Heart left ventricle (tissue), 16 donors: ENCODE measurements at places on chromosomes 6 and 20. TPM values are rescaled to one million over a fixed set of nuclear protein-coding genes. Genes with fewer than 3 reads are reported as not detected.

- peak; percentile 69 for DNase-seq
These were observed 53.7 kb upstream of the STX16 start for GRCh38 chr20:58597249-58597891.

The MANEA gene
- 2.4 TPM for polyA plus RNA-seq

GRCh38 chr20:2421247-2421646 lies 40.5 kb downstream of the TGM6 start:
- DNase-seq = no peak

The DNAH8 gene
- polyA plus RNA-seq = not detected

DNA sequence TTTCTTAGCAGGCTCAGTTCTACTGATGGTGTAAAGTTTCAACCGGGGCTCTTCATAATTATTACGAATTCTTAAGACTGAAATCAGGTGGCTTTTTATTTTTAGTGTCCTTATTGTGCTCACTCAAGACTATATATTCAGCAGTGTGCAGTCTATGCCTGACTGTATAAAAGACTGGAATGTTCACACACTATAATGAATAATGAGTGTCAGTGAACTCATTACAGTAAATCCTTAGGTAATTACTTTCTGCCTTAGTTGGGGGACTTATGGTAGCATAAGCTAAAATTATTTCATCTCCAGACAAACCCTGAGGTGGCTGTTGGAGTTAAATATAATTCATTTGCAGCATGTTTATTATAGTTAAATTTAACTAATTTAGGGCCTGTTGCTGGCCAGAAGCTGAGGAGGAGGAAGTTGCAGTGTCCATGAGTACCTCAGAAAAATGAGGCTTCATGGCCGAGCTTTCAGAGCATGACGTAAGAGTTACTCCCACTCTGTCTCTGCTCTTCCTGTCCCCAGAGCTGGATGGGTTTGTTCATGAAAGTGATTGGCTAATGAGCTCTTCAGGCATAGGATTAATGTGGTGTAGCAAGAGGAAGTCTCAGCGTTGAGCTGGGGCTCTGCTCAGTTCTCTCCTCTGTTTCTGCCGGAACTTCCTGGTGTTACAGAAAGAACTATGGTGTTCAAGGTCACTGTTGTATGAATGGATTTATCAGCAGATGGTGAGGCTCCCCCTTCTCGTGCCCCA lies 335.7 kb downstream of the NRN1 start:
- no peak for DNase-seq

GRCh38 chr20:24718277-24718676 lies 230.8 kb upstream of the CST7 start:
- no peak for DNase-seq

GRCh38 chr6:10404799-10405512 lies 9.9 kb downstream of the TFAP2A start:
- no peak for DNase-seq

The DEFB124 gene
- polyA plus RNA-seq = not detected

DNA sequence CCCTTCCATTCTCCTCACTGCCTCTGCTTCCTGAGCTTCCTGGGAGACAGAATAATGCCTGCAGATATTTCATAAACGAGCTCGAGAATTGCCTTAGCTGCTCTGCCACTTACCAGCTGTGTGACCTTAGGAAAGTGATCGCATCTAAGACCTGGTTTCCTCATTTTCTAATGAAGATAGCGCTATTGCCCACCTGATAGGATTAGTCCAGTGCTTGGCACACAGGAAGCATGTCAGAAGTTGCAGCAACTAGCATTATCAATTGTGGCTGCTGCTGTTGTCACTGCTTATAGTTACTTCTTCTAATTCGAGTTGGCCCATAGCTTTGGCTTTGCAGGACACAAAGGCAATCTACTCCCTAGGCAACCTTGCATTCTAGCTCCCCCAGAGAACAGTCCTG lies 305.5 kb upstream of the SGK1 start:
- DNase-seq = no peak

The OR2B6 gene
- not detected for polyA plus RNA-seq
